CD4-positive, alpha-beta T cell treated with Interleukin-15 for 1 hour (primary cell): ENCODE measurements at places on chromosomes 4 and X.

DNA sequence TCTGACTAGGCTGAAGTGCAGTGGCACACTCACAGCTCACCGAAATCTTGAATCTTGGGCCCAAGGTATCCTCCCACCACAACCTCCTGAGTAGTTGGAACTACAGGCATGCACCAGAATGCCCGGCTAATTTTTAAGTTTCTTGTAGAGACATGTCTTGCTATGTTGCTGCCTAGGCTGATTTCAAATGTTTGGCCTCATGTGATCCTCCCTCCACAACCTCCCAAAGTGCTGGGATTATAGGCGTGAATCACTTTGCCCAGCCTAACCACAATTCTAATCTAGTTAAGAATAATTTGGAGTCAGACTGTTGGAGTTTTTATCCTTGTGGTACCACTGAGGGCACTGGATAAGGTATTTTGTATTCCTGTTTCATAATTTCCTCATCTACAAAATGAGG is 317.5 kb upstream of the AGA start:
- no peak for DNase-seq

- no peak for DNase-seq
Measured at GRCh38 chrX:34487364-34487763, 169.7 kb downstream of the TMEM47 start.

DNA sequence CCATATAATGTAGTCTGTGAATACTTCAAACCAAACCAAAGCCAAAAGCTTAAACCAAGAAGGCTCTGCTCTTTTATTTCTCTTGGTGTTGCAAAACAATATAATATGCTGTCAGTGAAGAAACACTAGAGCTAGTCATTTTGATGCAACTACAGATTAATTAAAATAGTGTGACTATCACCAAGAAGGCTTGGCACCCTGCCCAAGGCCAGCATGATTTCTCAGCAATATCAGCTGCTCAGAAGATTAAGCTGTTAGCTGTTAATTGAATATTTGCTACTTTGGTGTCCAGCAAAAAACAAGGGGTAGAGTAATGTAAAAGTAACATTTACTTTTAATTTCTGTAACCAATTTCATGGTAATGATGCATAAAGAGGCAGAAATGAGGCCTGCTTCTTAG is 104.9 kb upstream of the PRPS2 start:
- DNase-seq: no peak

GRCh38 chr4:25504932-25505636 is 128.0 kb downstream of the ANAPC4 start:
- DNase-seq: no peak
